ENCODE measurements at places on chromosomes 13 and 19. TPM values are rescaled to one million over a fixed set of nuclear protein-coding genes. Genes with fewer than 3 reads are reported as not detected.

Gene BRCA2
- 10.6 TPM for total RNA-seq

Gene KLK11
- total RNA-seq, result not detected

Gene SLAIN1
- 0.40 TPM for total RNA-seq

Gene ZNF181
- total RNA-seq, result 9.4 TPM

Gene ZNF880
- 0.47 TPM for total RNA-seq

Gene NLRP9
- not detected for total RNA-seq

Gene SHISA7
- total RNA-seq, result 0.34 TPM

Gene CDX2
- 0.04 TPM for total RNA-seq

Gene ZIC2
- 18.0 TPM for total RNA-seq

Gene KLF2
- 1.3 TPM for total RNA-seq

Gene MIR17HG
- total RNA-seq, result 77.8 TPM

Gene GPR12
- total RNA-seq, result not detected

Gene FBXW9
- 17.3 TPM for total RNA-seq

Gene IGFL3
- total RNA-seq, result not detected

Gene FGF22
- total RNA-seq, result 0.58 TPM

Gene IFI30
- total RNA-seq, result 103 TPM

Gene NBEA
- 0.07 TPM for total RNA-seq

Gene VAV1
- total RNA-seq, result 17.3 TPM

Gene SLC7A9
- not detected for total RNA-seq

Gene PSPN
- total RNA-seq, result 1.1 TPM

Gene TRPC4
- not detected for total RNA-seq

Gene ATP4A
- not detected for total RNA-seq

Gene GCDH
- 47.5 TPM for total RNA-seq

Gene CYP2A7
- not detected for total RNA-seq

Gene MTUS2
- total RNA-seq, result not detected

Gene PLIN3
- 75.6 TPM for total RNA-seq

Gene GJA3
- total RNA-seq, result 0.04 TPM

Gene KIR2DL4
- not detected for total RNA-seq

Gene SLC46A3
- total RNA-seq, result 0.66 TPM

Measured in K562 (cell line).